ENCODE measurements at places on chromosomes 3 and 15. TPM values are rescaled to one million over a fixed set of nuclear protein-coding genes. Genes with fewer than 3 reads are reported as not detected.

GRCh38 chr15:38702178-38702912 lies 137.7 kb upstream of the RASGRP1 start:
- H3K4me3 ChIP-seq: no peak overlapping the region
- H3K27ac ChIP-seq: no peak overlapping the region
- no peaks in the 10 kb centered on the region for H3K36me3 ChIP-seq
- DNase-seq: no peak
- peaks cover 5% of the 10 kb centered on the region for H3K27me3 ChIP-seq
- peaks cover 35% of the 10 kb centered on the region for H3K4me1 ChIP-seq

DNA sequence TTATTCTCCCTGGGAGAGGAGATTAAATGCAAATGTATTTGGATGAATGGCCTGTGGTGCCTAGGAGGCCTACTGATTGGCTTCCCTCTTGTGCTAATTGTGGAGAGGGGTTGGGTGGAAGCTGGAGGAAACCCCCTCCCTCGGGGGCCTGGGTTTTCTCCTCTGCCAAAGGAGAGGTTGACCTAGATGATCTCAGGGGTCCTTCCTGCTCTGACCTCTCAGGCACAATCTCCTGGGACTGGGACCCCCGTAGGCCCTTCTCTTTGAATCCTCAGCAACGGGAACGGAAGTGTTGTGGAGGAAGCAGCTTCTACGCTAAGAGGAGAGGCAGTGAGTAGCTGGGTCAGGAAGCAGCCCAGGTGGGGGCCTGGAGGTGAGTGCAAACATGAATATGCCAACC lies 40.5 kb upstream of the MAGEF1 start:
- no peak overlapping the region for H3K27ac ChIP-seq
- H3K4me1 ChIP-seq: peaks cover 15% of the 10 kb centered on the region
- no peak for DNase-seq
- H3K4me3 ChIP-seq: no peak overlapping the region

DNA sequence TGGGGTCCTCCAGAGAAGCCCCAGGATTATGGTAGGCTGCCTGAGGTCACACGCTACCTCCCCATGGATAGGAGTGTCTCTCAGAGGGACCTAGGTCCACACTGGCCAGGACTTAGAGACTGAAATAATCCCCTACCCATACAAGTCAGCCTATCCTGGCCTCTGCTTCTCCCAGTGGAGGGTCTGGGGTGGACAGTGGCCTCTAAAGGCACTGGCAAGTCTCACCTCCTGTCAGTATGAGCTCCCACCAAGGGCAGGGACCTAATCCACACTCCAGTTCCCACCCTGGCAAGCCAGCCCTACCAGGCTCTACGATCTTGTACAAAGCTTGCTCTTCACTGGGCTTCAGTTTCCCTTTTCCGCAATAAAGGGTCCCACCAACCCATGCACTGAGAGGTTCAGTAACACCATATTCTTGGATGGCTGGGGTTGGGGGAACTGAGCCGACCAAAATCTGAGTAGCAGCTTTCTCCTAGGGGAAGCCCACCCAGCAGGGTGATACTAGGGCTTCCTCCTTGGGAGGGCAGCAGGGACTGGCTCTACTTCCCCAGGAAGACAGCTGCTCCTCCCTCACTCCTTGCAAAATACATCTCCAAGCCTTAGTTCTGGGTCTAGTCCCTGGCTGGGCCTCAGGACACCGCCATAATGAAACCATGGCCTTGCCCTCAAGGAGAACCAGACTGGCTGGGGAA lies 2.4 kb downstream of the CISH start:
- H3K4me3 ChIP-seq: peak overlapping the region; percentile 95
- H3K4me1 ChIP-seq: peaks cover 27% of the 10 kb centered on the region
- peak overlapping the region; percentile 100 for H3K27ac ChIP-seq
- H3K27me3 ChIP-seq: no peaks in the 10 kb centered on the region
- H3K36me3 ChIP-seq: peaks cover 96% of the 10 kb centered on the region

GRCh38 chr3:45773072-45773471 lies 23.3 kb downstream of the SLC6A20 start:
- H3K36me3 ChIP-seq: no peaks in the 10 kb centered on the region
- H3K4me1 ChIP-seq: peaks cover 11% of the 10 kb centered on the region
- no peak overlapping the region for H3K27ac ChIP-seq
- DNase-seq: no peak
- H3K4me3 ChIP-seq: no peak overlapping the region

- no peaks in the 10 kb centered on the region for H3K36me3 ChIP-seq
- H3K4me1 ChIP-seq: no peaks in the 10 kb centered on the region
- H3K27ac ChIP-seq: no peak overlapping the region
- no peak overlapping the region for H3K4me3 ChIP-seq
- H3K27me3 ChIP-seq: no peaks in the 10 kb centered on the region
- no peak for DNase-seq
Measured at GRCh38 chr3:85050821-85051220, 92.0 kb downstream of the CADM2 start.

- no peak overlapping the region for H3K27ac ChIP-seq
- DNase-seq: no peak
- peaks cover 31% of the 10 kb centered on the region for H3K27me3 ChIP-seq
- no peaks in the 10 kb centered on the region for H3K4me1 ChIP-seq
- H3K4me3 ChIP-seq: no peak overlapping the region
Measured at GRCh38 chr15:34726406-34727100, 28.2 kb downstream of the GJD2 start.

DNA sequence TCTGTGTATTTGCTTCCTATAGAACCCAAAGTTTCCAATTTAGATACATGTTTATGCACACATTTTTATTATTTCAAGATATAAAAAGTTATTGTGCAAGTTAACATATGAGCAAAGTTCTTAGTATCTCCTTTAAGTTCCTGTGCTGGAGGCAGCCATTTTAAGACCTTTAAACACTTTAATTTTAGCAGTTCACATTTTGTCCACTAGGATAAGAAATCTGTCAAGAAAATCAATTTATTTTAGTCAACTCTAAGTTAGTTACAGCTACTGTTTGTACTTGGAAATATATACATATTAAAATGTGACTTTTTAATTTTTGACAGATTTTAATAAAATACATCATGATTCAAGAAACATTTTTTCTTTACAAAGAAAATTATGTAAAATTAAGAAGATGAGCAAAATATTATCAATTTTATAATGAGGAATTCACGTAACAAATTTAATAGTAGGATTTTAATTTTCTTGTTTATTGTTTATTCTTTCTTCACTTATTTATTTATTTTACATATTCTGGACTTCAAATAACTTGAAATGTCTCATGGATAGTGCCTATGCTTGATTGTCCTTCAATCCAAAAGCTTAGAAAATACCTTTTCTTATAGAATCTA lies 402.6 kb upstream of the GBE1 start:
- H3K27me3 ChIP-seq: no peaks in the 10 kb centered on the region
- no peak for DNase-seq
- H3K4me1 ChIP-seq: no peaks in the 10 kb centered on the region

DNA sequence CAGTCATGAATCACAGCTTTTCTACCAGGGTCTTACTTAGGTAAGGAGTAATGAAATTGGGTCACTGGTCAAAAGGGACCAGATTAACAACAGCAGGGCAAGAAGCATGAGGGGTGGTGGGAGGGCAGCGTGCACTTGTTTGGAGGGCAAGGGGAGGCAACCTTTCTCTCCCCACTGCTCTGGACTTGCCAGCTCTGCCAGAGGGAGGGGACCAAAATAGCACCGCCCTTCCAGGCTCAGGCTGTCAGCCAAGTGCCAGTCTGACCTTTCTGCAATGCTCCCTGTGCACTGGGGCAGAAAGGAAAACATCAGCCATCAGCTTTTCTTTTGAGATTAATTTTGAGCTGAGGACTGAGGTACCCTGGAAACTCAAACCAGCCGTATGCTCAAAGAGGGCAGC lies 4.5 kb upstream of the ULK3 start:
- peaks cover 54% of the 10 kb centered on the region for H3K36me3 ChIP-seq
- no peak for DNase-seq
- H3K27me3 ChIP-seq: no peaks in the 10 kb centered on the region
- H3K4me1 ChIP-seq: peaks cover 24% of the 10 kb centered on the region

DNA sequence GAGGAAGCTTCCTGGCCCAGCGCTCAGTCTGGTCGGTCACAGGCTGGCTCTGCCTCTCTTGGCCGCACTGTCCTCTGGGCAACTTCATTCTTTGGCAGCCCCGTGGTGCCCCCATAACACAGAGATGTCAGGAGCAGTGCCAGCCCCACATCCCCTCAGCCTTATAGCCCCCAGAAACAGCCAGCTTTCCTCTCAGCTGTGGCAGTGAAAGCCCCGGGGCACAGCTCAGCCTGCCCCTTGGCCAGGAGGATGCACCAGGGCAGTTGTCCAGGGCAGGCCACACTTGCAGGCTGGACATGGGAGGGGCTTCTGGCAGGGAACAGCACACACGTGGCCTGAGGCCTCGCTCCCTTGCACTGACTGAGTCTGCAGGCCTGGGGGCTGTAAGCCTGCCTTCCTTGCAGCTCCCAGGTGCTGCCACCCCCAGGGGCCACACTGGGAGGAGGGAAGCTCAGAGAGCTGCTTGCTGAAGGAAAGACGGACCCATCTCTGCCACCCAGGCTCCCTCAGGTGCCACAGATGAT lies 10.3 kb upstream of the RHO start:
- H3K27ac ChIP-seq: no peak overlapping the region
- H3K27me3 ChIP-seq: no peaks in the 10 kb centered on the region
- no peaks in the 10 kb centered on the region for H3K4me1 ChIP-seq

The KBTBD8 gene
- total RNA-seq: 10.4 TPM

The TRMT10C gene
- 47.1 TPM for total RNA-seq

The NRROS gene
- 51.4 TPM for total RNA-seq

The ZMYND10 gene
- 1.8 TPM for total RNA-seq

The MESP1 gene
- total RNA-seq: 7.5 TPM
